ENCODE measurements at places on chromosomes 3 and 15. TPM values are rescaled to one million over a fixed set of nuclear protein-coding genes. Genes with fewer than 3 reads are reported as not detected.

The CASR gene
- total RNA-seq, result 0.28 TPM

The RLBP1 gene
- total RNA-seq, result not detected

The MED12L gene
- 3.3 TPM for total RNA-seq

The SPINT1 gene
- 887 TPM for total RNA-seq

The HDC gene
- total RNA-seq, result 21.5 TPM

The SLC28A2 gene
- total RNA-seq, result 66.6 TPM

The C3orf80 gene
- not detected for total RNA-seq

The MNS1 gene
- total RNA-seq, result 1.3 TPM

The CACNA1D gene
- total RNA-seq, result 101 TPM

The CNTN6 gene
- total RNA-seq, result not detected

The CX3CR1 gene
- total RNA-seq, result not detected

The ATP13A5 gene
- total RNA-seq, result not detected

The SAXO2 gene
- not detected for total RNA-seq
